ENCODE measurements at places on chromosomes 11 and 22.

DNA sequence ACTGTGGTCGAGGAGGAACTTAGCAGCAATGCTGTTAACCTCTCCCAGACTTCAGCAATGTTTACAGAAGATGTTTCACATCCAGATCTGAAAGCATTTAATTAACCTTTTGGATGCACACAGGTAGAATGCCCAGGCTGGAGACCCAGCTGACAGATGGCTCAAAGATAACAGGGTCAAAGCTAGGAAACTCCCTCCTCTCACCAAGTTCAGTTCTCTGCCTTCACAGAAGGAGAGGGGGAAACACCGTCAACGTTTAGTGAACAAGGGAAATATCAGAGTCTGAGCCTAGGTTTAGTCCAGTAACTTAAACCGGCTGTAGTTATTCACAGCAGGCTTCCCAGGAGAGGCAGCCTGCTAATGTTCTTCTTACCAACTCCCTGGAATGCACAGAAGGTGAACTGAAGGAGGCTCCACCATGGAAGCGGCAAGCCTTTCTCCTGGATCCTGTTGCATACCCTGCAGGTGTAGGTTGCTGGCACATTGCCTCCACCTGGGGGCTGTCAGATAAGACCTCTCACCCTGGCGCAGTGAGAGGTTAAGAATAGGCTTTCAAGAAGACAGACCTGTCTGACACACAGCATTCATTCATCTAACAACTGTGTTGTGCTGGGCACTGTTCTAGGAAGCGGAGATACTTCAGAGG lies 23.5 kb upstream of the ANKK1 start:
- no peak for DNase-seq

DNA sequence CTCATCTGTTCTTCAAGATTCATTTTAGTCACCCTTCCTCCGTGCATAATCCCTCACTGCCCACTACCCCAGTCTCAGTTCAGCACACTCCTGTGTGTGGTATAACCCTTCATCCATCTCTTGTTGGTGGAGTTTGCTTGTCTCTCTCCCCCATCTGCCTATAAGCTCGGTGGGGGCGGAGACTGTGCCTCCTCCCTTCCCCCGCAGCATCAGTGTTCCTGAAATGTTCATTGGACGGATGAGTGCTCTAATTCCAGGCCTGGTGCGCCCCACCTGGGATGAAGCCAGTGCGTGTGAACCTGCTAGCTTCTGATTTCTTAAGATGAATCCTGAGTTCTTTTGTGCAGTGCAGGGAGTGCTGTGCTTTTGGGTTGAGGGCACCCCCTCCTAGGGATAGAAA lies 100.0 kb downstream of the GRIK4 start:
- DNase-seq: no peak

GRCh38 chr11:122348659-122349409 lies 232.8 kb upstream of the BLID start:
- DNase-seq: no peak

DNA sequence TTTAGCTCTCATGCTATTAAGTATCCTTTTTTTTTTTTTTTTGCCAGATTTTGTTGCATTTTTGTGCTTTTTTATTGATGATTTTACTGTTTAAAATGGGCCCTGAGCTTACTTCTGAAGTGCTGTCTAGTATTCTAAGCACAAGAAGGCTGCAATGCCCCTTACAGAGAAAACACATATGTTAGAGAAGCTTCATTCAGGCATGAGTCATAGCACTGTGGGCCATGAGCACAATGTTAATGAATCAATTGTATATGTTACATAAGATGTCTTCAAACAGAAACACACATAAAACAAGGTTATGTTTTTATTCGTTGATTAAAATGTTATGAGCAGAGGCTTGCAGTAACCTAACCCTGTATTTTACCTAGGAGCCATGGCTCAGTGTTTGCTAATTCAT lies 117.8 kb upstream of the C11orf87 start:
- DNase-seq: no peak

DNA sequence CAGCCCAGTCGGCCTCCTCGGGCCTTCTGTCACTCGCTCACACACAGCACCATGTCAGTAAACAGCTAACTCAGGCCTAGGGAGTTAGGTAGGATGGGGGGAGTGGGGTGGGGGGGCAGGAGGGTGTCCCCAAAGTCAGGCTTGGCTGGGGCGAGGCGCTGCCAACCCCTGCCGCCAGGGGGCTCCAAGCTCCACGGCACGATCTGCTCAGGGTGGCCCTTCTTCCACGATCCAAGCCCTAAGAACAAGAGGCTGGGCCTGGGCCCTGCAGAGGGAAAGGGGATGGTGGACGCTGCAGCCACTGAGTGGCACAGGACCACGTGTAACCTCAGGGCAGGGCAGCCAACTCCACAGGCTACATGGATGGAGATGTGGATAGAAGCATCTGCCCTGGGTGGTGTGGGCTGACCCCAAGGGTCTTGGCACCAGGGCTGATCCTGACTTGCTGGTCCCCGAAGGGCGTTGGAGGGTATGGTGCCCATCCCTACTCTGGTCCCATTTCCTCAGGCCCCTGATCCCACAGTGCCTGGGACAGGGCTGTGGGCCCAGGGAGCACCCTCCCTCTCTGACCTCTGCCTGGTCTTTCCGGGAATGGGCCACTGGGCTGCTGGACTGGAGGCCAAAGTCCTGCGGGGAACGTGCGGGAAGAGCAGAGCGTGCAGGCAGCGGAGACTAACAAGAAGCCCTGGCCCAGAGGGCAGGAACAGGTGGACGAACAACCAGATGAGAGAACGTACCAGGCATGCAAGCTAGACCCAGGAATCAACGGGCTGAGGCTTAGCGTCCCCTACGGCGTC lies 29.1 kb upstream of the TXNRD2 start:
- peak; percentile 83 for DNase-seq

GRCh38 chr11:60607483-60607882 lies 91.9 kb upstream of the MS4A8 start:
- no peak for DNase-seq

GRCh38 chr11:85967457-85967856 lies 101.4 kb downstream of the PICALM start:
- DNase-seq: no peak

GRCh38 chr11:44190883-44191230 lies 95.4 kb downstream of the EXT2 start:
- no peak for DNase-seq

- peak; percentile 73 for DNase-seq
Measured at GRCh38 chr11:12724301-12725054, 50.3 kb downstream of the TEAD1 start.

GRCh38 chr11:108319541-108320145 lies 96.8 kb downstream of the ATM start:
- DNase-seq: no peak

- no peak for DNase-seq
Measured at GRCh38 chr11:132171031-132171430, 800.6 kb downstream of the NTM start.

DNA sequence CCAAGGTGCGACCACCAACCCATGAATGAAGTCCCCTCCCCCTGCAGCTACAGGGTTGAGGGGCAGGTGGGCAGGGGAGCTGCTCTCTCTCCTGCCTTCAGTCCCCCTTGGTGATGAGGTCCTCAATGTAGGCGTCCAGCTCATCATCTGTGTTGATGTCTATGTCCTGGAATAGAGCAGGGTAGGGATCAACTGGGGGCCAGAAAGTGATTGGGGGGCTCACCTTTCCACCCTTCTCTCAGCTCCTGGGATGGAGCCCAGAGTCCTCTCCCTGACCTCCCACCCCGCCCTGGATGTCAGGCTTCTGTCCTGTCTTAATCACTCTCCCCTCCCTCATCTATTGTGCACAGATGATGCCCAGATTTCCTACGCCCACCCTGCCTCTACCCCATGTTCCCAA lies 41.9 kb downstream of the MORC2 start:
- no peak for DNase-seq

GRCh38 chr11:97610000-97610399 lies 1220.2 kb downstream of the JRKL start:
- no peak for DNase-seq

DNA sequence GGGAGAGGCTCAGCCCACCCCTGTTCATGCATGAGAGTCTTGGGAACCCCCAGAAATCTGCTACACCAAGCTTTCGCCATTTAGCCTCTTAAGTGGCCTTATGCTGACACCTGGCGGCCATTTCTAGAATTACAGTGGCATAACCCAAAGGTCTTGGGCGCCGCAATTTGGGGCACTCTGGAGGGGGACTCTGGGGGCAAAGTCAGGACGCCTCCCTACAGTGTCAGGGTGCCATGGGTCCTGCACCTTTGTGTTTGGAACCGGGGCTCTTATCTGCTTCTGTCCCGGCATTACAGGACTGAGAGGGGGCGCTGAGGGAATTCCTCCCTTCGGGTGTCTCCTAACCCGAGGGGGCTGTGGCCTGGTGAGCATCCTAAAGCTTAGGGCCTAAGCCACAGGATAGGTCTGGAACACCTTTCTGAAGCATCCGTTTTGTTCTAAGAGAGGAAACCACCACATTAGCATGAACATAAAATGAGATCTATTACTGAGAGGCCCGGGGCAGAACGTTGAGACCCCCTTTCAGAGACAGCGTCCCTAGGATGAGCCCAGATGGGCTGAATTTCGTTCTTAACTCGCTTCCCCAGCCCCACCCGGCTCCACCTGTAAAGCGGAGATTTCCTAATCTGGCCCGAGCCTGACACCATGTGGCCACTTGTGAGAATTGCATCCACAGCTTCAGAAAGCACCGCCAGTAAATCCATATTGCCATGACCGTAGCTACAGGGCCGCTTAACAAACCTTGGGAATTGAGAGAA lies 9.3 kb downstream of the INS start:
- DNase-seq: no peak

DNA sequence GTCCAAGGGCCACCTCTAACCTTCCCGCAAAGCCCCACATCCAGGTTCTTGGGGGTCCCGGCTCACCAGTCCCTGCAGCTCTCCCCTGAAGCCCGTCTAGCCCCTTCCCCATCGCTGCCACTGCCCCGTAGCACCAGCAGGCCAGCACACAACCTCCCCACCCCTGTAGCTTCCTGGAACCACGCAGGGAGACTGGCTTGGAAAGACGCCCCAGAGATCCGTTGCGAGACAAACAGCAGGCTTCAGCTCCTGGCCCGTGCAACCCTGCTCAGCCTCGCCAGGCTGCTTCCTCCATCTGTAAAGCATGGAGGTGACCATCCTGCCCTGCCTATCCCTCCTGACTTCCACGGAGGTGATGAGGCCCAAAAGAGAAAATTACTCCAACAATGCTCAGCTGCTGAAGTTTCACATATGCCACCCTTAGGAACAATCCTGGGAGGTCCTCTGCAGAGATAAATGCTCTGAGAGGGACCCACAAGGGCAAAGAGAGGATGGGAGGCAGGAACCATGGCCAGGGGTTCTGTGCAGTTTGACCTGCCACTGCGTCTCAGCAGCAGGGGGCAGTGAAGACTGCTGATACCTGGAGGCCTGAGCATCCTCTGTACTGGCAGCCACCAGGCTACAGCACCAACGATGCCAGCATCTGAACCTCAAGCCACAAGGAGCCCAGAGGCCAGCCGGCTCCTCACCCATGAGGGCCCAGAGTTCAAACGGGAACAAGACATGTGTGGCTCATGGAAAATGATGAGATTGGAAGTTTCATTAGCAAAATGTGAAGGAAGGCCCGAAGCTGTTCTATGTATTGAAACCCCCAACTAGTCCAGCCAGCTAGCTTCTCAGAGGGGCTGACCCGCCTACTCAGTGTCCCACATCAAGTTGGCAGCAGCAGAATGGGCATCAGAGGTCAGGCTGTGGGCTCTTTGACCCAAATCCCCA lies 16.1 kb downstream of the DGCR2 start:
- no peak for DNase-seq

- no peak for DNase-seq
Measured at GRCh38 chr22:19734163-19734562, 10.8 kb downstream of the GP1BB start.

DNA sequence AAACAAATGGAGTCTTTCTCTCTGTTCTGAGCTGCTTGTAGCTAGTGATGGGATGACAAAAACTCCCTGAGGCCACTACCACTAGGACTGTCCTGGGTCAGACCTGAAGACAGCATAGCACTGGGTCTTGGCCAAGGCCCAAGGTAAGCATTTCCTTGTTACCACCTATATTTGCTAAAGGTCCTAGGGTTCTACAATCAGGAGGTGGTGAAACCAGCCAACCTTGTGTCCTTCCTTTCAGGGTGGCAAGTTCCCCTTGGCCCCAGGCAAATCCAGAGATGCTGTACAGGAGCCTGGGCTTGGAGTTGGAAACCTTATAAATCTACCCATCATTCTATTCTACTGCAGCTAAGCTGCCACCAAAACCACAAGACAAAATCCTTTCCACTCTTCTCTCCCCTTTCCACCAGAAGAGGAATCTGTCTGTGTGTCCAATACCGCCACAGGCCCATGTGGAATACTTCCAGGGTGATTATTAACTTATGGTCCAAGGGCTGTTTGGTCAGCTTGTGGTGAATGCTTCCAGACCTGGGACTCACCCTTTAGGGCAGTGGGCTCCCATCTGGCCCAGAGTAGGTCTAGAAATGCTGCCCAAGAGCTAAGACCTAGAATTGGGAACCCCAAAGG lies 16.8 kb downstream of the SLC22A25 start:
- DNase-seq: no peak

- DNase-seq: peak; percentile 81
Measured at GRCh38 chr11:33869481-33870422, 22.1 kb downstream of the LMO2 start.

DNA sequence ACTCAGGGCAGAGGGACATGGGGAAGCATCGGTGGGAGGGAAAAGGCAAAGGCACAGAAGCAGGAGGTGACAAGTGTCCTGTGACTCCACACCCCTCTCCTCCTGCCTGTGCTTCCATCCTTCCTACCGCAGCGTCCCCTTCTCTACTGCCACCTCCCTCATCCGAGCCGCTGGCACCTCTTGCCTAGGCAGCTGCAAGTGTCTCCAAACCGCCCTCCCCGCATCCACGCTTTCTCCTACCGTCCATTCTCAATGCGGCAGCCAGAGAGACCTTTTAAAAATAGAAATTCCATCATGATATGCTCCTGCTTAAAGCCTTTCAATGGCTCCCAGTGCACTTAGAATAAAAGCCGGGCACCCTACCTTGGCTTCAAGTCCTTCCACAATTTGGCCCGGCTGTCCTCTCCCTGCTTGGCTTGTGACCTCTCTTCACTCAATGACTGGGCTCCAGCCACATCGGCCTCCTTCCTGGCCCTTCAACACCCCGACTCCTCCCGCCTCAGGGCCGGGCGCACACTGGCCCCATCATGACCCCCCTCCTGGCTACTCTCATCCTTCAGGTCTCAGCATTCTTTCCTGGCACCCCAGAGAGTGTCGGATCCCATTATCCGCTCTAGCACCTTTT lies 16.5 kb downstream of the LRRC10B start:
- DNase-seq: peak; percentile 64

DNA sequence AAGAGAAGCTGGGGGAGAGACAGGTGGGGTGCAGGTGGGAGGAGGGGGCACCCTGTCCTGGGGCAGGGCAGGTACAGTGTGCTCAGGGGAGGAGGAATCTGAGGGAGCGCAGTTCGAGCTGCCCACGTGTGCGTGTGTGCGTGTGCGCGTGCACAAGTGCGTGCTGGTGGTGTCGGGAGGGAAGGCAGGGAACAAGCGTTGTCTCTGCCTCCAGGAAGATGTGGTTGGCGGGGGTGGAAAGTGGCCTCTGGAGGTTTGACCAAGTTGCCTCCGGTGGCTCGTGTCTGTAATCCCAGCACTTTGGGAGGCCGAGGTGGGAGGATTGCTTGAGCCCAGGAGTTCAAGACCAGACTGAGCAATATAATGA lies 49.9 kb upstream of the THY1 start:
- DNase-seq: no peak

- peak; percentile 39 for DNase-seq
Measured at GRCh38 chr22:49097966-49098365, 729.7 kb downstream of the BRD1 start.

- DNase-seq: no peak
Measured at GRCh38 chr11:78033040-78033439, 10.0 kb upstream of the KCTD14 start.

Data from Right ventricle myocardium inferior (tissue), 1 donor.